ENCODE measurements at places on chromosomes 5 and 9. TPM values are rescaled to one million over a fixed set of nuclear protein-coding genes. Genes with fewer than 3 reads are reported as not detected.

The GRM6 gene
- total RNA-seq, result not detected

The CARD9 gene
- total RNA-seq, result 0.16 TPM

The RMND5B gene
- total RNA-seq, result 47.1 TPM

The WHRN gene
- total RNA-seq, result under 0.01 TPM

The HSPA5 gene
- 114 TPM for total RNA-seq

Data from bladder microvascular endothelial cell (primary cell).